Stimulated activated CD8-positive, alpha-beta memory T cell treated with anti-CD3 and anti-CD28 coated beads, Interleukin-4, amount 100 ng/mL, for 4 hours (primary cell): ENCODE measurements at places on chromosomes 6 and 20.

DNA sequence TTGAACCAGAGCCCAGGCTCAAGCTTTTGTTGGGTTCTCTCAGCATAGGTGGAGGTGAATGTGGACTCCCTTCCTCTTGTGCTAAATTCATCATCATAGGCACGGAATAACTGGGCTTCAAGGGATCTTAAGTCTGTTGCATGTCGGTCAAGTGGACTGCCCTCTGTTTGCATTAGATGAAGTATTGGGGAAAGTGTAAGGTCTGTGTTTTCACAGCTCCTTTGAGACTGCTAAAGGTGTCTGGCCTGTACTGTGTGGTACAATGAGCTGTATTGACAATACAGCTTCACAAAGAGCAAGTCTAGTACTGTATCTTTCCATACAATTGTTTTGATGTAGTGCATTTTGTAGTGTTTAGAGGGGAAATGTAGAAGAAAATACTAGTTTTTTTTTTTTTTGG lies 34.3 kb upstream of the TULP4 start:
- DNase-seq: no peak

DNA sequence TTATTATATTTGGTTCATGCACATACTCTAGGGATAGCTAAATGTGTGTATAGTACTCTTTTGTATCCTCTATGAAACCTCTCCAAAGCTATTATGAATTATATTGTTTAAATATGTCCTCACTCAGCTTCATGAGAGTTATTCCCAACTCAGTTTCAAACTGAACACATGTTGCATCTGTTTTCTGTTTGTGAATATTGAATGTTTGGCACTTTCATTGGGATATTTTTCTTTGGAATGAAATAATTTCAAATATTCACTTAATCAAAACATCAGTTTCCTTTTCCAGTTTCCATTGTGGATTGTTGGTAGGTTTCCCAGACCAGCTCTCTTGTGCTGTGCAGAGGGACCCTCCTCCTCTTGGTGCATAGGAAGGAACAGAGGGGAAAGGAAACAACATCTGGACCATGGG lies 46.6 kb downstream of the HDAC2 start:
- DNase-seq: no peak

DNA sequence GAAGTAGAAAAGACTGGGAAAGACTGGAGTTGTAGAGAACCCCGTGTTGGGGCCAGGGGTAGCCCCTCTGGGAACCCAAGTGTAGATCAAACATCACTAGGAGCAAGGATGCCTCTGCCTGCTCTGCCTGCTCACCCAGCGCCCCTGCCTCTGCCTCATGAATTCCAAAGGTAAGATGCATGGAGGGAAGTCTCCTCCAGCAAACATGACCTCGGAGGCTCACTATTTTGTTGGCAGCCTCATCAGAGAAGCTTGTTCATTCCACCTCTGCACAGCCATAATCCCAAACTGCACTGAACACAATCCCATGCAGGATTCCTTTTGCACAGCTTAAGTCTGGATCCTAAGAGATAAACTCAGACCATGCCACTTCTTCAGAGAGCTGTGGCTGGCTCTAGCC lies 4.9 kb downstream of the FRS3 start:
- no peak for DNase-seq

DNA sequence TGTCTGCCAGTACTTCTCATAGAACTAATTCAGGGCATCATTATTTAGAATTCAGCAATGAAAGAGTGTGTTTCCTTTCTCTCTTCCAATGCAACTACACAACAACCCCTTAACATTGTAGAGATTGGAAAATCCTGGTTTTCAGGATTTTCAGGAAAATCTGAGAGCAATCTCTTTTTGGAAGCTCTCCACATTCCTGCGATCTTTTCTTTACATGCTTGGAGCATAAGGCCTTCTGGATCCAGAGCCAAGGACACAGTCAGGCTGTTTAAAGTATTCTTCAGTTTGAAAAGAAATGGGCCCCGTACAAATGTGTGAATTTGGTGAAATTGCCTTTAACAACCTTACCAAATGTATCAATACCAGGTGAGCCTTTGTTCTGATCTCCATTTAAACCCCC lies 469.7 kb downstream of the PKHD1 start:
- no peak for DNase-seq
